CD8-positive, alpha-beta T cell (primary cell): ENCODE measurements at places on chromosomes 13 and 19.

DNA sequence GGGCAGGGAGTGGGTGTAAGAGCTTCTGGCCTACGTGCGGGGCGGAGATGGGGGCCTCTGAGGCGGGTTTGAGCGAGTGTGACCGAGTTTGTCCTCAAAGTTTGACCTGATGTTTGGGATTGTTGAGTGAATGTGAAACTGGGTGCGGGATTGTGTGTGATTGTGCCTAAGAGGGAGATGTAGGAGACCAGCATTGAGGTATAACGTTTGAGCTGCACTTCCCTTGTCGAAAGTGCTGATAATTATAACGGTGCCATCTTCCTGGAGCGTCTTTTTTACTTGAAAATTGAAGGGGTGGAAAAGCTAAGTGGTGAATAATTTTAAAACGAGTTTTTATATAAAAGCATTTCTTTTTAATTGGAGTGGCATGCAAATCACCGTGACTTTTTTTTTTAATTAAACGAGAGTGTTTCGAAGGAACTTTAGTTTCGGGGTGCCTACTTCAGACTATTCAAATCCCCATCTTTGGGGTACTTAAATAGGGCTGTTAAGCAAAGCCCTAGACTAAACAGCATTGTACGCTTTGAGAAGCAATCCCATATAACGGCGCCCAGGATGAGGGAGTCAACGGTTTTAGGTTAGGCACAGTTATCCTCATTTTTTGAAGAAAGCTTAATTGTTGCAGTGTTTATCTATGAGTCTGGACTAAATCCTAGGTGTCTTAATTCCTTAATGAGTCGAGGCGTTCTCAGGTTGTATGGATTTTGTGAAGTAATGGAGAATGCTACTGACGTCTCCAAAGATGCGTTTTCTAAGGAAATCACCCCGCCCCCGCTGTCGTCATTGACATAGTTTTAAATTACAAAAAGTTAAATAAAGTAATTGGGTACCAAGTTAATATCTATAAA, 594 bp downstream of the ZNF146 start:
- no peak for DNase-seq

GRCh38 chr19:30677702-30678101, 305.5 kb downstream of the ZNF536 start:
- no peak for DNase-seq

GRCh38 chr19:19448238-19448544, 42.7 kb downstream of the GATAD2A start:
- no peak for DNase-seq

DNA sequence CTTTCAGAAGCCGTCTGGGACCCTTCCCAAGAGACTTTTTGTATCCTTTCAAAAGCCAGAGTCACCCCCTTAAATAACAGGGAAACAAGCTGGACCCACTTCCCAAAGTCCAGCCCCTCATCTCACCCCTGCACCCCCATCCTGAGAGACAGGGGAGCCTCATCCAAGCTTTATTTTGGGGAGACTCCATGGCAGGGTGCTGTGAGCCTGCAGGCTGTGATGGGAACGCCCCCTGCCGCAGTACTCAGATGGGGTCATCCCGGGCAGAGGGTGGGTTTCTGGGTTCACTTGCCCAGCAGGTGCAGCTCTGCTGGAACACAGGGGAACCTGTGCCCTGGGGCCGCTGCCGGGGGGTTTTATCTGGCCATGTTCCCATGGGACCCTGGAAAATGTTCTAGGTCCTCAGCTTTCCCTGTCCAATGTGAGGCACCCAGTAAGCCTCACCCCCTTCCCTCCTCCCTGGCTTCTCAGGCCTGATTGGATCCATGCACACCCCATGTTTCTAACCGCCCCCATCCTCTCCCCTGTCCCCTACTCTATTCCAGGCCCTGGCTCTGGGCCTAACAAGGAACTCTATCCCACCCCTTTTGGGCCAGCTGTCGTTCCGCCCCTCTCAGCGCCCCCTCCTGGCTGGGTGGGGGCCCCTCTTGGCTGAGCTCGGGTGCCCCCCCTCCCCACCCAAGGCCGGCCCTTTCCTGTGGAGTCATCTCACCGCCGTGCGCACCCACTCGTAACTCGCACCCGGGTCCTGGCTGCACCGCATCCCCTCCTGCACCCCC, 1.0 kb downstream of the HIF3A start:
- no peak for DNase-seq

GRCh38 chr19:32566246-32566830, 14.7 kb upstream of the PDCD5 start:
- no peak for DNase-seq
